ENCODE measurements at places on chromosomes 7 and 10. TPM values are rescaled to one million over a fixed set of nuclear protein-coding genes. Genes with fewer than 3 reads are reported as not detected.

DNA sequence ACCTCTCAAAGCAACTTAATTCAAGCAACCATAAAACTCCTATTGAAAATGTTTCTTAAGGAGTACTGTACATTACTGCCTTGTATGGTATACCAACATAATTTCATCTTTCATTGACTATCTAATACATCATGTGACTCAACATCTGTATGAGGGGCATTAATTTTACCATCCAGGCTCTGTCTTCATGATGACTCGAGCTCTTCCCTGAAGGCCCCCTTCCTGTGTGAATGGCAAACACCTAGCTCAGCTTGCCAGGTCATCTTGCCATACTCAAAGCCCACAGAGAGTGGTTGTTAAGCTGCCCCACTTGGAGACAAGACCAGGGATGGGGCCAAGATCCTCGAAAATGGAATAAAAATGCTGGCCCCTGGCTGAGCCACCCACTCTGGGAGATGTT, 82.4 kb downstream of the SGMS1 start:
- no peaks in the 10 kb centered on the region for H3K27me3 ChIP-seq
- DNase-seq: no peak
- no peak overlapping the region for H3K4me3 ChIP-seq

GRCh38 chr7:32117837-32118236, 47.6 kb upstream of the PDE1C start:
- no peak for DNase-seq
- H3K36me3 ChIP-seq: no peaks in the 10 kb centered on the region
- H3K4me1 ChIP-seq: no peaks in the 10 kb centered on the region

DNA sequence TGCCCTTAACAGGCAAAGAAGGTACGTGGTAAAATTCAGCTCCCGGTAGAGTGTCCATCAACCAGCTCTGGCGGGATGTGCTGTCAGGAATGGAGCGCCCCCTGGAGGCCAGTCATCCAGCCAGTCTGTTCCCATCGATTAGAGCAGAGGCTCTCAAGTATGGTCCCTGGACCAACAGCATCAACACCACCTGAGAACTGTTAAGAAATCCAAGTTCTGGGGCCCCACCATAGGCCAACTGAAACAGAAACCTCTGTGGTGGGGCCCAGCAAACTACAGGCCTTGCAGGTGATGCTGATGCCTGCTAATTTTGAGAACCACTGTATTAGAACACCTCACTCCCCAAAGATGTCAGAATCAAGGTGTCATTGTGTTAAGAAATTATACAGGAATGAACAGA, 109.2 kb downstream of the DPY19L1 start:
- no peak overlapping the region for H3K4me3 ChIP-seq
- H3K4me1 ChIP-seq: no peaks in the 10 kb centered on the region
- H3K27ac ChIP-seq: no peak overlapping the region
- no peaks in the 10 kb centered on the region for H3K27me3 ChIP-seq
- H3K36me3 ChIP-seq: no peaks in the 10 kb centered on the region
- DNase-seq: peak; percentile 55

DNA sequence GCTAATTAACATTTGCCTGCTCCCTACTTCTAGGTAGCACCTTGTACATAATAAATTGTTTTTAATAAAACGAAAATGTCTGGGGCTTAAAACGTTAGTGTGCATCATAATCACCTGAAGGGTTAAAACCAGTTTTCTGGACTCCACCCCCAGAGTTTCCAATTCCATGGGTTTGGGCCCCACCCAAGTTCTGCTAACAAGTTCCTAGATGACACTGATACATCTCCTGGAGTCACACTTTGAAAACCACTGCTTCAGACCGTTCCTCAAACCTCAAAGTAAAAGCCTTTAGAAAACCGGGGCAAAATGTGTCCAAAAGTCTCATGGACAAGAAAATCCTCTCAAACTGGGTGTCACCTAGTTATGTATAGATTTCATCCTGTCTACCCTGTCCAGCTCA, 9.3 kb downstream of the OSBPL3 start:
- H3K27me3 ChIP-seq: no peaks in the 10 kb centered on the region
- H3K27ac ChIP-seq: no peak overlapping the region
- DNase-seq: no peak
- H3K4me3 ChIP-seq: no peak overlapping the region

- no peaks in the 10 kb centered on the region for H3K36me3 ChIP-seq
- DNase-seq: no peak
- no peak overlapping the region for H3K27ac ChIP-seq
These were observed 727.9 kb upstream of the KCND2 start for GRCh38 chr7:119545118-119545517.

DNA sequence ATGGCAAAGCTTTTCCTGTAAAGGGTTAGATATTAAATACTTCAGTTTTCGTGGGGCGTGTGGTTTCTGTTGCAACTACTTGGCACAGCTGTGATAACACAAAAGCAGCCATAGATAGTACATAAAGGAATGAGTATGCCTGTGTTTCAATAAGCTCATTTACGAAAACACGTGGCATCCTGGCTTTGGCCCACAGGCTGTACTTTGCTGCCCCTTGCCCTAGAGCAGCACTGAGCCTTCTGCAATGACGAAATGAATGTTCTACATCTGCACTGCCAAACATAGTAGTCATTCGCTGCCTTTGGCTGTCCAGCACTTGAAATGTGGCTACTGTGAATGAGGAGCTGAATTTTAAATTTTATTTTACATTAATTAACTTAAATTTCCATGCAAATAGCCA, 376.2 kb upstream of the TPK1 start:
- no peaks in the 10 kb centered on the region for H3K27me3 ChIP-seq
- no peaks in the 10 kb centered on the region for H3K4me1 ChIP-seq
- DNase-seq: no peak
- H3K4me3 ChIP-seq: no peak overlapping the region
- no peaks in the 10 kb centered on the region for H3K36me3 ChIP-seq

GRCh38 chr10:122269059-122269687, 1.9 kb upstream of the BTBD16 start:
- no peaks in the 10 kb centered on the region for H3K4me1 ChIP-seq
- no peaks in the 10 kb centered on the region for H3K36me3 ChIP-seq
- no peaks in the 10 kb centered on the region for H3K27me3 ChIP-seq
- H3K27ac ChIP-seq: no peak overlapping the region

DNA sequence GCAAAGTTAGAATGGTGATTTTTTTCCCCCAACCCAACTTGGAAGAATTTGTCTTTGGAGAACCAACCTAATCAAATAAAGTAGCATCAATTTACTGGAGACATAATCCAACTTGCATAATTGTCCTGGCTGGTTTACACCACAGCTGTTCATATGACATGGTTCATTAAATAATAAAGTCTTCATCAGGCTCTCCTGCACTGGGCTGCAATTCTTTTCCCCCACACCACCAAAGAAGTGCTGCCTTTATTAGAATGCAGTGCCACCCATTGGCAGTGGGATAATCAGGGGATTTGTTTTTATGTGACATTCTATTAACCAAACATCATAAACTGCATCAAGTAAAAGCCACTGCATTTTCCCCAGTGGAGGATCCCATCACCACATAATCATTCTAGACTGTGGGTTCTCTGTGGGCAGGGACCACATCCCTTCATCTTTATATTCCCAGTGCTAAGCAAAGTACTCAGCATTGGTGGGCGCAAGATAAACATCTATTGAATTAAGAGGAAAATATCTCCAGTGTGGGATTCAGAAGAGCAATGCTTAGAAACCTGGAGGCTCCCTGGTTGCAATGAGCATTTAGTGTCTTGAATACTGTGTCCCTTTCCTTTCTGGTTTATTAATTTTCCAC, 322.0 kb downstream of the KCNMA1 start:
- no peaks in the 10 kb centered on the region for H3K27me3 ChIP-seq
- H3K27ac ChIP-seq: no peak overlapping the region
- DNase-seq: no peak
- H3K4me3 ChIP-seq: no peak overlapping the region
- H3K36me3 ChIP-seq: no peaks in the 10 kb centered on the region

GRCh38 chr10:43594944-43595589, 11.2 kb upstream of the ZNF485 start:
- H3K4me3 ChIP-seq: no peak overlapping the region
- H3K27me3 ChIP-seq: no peaks in the 10 kb centered on the region
- H3K27ac ChIP-seq: no peak overlapping the region
- peaks cover 8% of the 10 kb centered on the region for H3K4me1 ChIP-seq
- peak; percentile 21 for DNase-seq

DNA sequence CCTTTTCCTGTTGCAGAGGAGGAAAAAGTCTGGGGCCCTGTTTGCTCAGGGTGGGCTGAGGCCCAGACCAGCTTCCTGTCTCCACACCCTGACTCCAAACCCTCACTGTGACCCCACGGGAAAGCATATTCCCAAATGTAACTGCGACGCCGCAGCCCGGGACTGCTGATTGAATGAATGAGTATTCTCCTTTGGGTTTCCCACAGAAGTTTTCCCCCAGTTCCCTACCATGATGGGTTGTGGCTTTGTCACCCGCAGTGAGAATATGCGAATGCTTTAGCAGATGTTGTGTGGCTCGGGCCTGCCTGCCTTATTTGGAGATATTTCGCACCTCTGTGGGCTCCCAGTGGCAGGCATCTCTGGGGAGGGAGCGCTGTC, 50.6 kb downstream of the MGMT start:
- no peak for DNase-seq
- no peak overlapping the region for H3K27ac ChIP-seq
- H3K4me1 ChIP-seq: no peaks in the 10 kb centered on the region
- H3K4me3 ChIP-seq: no peak overlapping the region
- H3K27me3 ChIP-seq: no peaks in the 10 kb centered on the region
- no peaks in the 10 kb centered on the region for H3K36me3 ChIP-seq

DNA sequence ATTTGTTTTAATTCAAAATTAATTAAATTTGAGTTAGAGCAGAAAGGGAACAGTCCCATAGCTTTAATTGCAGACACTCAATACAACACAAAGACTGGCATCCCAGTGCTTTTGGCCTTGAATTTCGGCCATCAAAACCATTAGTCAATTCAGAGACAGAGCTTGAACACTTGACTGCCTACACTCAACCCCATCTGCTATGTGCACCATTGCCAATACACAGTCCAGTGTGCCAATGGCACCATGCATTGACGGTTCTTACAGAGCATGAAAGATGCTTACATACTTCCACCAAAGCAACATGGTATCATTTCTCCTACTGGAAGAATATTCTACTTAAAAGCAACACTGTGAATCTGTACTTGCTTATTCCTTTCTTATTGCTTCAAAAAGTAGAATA, 43.6 kb upstream of the LRRTM3 start:
- DNase-seq: no peak
- no peaks in the 10 kb centered on the region for H3K36me3 ChIP-seq
- H3K4me1 ChIP-seq: no peaks in the 10 kb centered on the region

DNA sequence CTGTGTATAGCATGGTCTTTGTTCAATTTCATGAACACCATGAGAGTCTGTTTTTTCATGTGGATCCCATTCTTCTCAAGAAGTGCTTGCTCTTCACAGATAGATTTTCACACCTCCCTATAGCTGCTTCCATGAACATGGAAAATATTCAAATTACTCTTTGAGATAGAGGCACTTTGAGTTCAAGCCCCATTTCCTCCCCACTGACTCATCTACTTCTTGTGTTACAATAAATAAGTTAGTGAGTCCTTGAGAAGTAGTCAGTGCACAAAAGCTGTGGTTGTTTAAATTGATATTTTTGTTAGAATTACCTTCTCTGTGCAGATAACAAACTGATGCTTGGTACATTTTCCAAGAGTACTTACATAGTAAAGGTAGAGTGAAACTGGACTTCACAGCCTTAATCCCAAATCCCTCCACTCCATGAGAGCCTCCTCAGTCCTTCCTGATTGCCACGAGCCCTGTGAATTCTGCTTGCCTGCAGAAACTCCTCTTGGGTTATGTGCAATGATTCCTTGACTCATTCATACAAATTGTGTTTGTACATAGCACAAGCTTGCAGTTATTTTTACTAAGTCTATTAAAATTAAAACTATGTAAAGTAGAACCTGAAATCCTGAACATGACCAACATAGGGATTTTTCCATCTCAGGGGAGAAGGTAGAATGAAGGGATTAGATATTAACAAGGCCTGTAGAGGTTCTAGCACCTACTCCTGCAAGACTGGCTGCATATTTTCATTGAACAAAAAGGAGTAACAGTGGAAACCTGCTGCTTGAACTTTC, 496.2 kb downstream of the TNS3 start:
- H3K27ac ChIP-seq: no peak overlapping the region
- H3K4me1 ChIP-seq: peaks cover 7% of the 10 kb centered on the region
- no peaks in the 10 kb centered on the region for H3K27me3 ChIP-seq
- no peaks in the 10 kb centered on the region for H3K36me3 ChIP-seq

GRCh38 chr7:21580073-21580521, 37.3 kb downstream of the DNAH11 start:
- H3K36me3 ChIP-seq: no peaks in the 10 kb centered on the region
- no peak overlapping the region for H3K4me3 ChIP-seq
- H3K27ac ChIP-seq: no peak overlapping the region
- no peaks in the 10 kb centered on the region for H3K4me1 ChIP-seq
- DNase-seq: peak; percentile 25

DNA sequence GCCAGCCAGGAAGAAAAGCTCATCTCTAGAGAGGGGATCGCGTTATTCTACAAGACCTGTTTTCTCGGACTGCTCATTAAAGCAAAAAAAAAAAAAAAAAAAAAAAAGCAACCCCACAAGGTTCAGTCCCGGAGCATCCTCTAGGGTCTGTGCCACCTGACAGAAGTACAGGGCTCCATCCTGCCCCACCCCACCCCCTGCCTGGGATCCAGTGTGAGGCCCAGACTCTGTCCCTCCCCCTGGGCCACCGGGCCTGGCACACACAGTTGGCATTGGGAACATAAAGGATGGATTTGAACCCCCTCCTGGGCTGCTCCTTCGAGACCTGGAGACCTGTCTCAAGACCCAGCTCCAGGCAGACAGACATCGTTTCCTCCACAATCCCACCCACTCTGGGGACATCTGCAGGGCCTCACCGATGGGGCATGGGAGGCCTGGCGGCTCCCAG, 688 bp downstream of the ORAI2 start:
- H3K4me1 ChIP-seq: peaks cover 9% of the 10 kb centered on the region
- no peaks in the 10 kb centered on the region for H3K36me3 ChIP-seq
- no peaks in the 10 kb centered on the region for H3K27me3 ChIP-seq
- H3K4me3 ChIP-seq: peak overlapping the region; percentile 62
- H3K27ac ChIP-seq: peak overlapping the region; percentile 58

Gene LOXL4
- 8.9 TPM for total RNA-seq

Gene WASHC2C
- 20.1 TPM for total RNA-seq

Gene CALHM1
- total RNA-seq: not detected

Gene POU6F2
- 5.2 TPM for total RNA-seq

Gene NKX2-3
- total RNA-seq: 2.9 TPM

Gene SPDYE1
- not detected for total RNA-seq

Gene NPC1L1
- 0.52 TPM for total RNA-seq
